ENCODE measurements at places on chromosomes 2 and 18.

DNA sequence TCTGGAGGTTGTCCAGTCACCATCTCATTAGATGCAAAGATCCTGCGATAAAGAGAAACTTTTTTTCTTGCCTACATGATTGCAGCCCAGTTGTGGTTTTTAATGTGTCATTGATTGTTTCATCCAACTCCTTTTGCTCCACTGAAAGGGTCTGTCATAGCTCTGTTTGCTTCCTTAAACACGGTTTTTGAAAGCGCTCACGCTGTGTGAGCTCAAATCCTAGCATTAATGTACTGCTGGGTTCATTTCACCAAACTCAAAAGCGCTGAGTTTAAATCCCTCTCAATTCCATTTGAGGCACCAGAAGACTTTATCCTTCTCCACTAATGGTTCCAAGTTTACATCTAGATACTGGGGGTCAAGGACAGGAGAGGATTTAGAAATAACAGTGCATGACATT, 53.6 kb downstream of the CDK15 start:
- no peak for DNase-seq

DNA sequence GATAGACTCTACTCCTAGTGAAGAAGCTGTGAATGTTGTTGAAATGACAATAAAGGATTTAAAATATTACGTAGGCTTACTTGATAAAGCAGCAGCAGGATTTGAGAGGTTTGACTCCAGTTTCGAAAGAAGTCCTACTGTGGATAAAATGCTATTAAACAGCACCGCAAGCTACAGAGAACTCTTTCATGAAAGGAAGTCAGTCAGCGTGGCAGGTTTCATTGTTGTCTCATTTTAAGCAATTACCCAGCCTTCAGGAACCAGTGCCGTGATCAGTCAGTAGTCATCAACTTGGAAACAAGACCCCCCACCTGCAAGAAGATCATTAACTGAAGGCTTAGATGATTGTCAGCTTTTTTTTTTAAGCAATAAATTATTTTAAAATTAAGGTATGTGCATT, 14.0 kb downstream of the USP14 start:
- DNase-seq = no peak

- no peak for DNase-seq
Measured at GRCh38 chr2:190183539-190183938, 121.0 kb upstream of the MSTN start.

DNA sequence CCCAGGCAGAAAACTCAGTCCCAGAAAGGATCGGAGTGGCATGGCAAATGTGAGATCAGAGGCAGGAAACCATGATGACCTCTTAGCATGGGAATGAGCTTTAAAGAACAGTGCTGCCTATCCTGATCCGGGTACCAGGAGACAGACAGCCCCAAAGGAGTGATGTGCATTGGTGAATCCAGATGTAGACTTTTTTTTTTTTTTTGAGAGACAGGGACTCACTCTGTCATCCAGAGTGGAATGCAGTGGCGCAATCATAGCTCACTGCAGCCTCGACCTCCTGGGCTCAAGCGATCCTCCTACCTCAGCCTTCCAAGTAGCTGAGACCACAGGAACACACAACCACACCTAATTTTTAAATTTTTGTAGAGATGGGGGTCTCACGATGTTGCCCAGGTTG, 122.7 kb downstream of the VAPA start:
- DNase-seq = no peak
